Suppressor macrophage treated with lipopolysaccharide for 4 hours (primary cell): ENCODE measurements at places on chromosomes 6 and 20.

DNA sequence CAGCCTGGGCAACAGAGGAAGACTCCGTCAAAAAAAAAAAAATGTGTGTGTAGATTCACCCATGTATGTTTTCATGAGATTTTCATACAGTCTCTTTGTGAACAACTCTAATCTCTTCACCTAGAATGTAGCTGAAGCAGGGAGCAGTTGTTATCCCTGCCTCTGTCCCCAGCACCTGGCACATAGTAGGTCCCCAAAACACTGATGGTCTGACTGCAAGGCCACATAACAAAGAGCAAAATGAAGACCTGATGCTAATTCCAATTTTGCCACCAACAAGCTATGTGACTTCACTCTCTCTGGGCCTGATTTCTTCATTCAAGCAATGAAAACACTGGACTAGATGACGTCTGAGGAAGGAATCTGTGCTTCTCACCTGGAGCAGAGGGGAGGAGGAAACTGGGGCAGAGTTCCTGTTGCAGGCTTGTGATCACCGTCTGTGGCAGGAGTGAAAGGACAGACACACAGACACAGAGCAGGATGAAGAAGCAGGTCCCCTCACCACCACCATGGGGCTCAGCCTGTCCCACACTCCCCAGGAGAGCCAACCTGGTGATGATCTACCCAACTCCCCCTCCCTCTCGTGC, 4.6 kb downstream of the SLC44A4 start:
- DNase-seq: no peak

DNA sequence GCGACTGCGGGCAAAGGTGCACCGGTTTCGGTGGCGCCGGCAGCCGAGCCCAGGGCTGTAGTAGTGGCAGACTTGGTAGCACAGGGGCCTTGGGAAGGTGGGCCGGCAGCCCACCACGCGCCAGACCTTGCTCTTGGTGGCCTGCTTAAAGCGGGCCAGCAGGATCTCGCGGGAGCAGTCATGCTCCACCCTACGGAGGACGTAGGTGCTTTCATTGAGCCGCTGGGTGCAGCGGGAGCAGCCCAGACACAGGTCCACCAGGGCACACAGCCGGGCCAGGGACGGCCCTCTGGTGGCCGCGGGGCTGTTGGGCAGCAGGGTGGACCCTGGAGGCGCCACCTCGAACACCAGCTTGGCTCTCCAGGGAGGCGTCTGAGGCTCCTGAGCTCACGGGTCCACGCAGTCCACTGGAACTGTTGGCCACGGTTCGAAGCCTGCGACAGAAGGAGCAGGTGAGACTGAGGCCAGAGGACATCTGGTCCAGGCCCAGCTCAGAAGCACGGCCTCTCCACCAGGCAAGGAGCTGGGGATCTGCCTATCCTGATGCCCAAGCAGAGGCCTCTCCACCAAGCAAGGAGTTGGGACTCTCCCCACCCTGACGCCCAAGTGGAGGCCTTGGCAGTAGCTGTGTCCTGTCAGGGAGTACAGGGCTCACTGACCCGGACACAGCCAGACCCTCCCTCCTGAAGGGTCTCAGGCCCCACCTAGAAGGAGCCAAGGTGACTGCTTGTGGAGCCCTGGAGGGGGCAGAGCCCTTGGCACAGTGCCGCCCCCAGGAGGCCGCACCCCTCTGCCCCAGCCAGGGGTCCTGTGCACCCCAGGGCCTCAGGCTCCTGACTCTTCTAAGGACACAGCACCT, 1.0 kb downstream of the HELZ2 start:
- peak; percentile 40 for DNase-seq

DNA sequence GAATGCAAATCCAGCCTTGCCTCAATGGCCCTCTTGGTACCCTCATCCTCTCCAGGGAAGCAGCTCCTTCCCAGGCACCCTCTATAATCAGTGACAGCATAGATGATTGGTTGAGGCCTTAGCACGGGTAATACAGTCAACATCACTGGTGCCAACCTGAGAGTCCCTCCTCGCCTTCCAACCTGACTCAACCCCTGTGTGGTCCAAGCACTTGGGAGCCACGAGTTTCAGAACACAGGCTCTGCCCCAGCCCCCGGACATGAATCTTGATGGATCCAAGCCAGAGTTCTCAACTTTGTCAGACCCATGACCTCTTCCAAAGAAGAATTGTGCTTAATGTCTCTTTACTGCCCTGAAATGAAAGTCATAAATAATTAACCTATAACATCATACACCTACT, 213.9 kb downstream of the PREX1 start:
- no peak for DNase-seq

GRCh38 chr20:750801-751200, 17.5 kb downstream of the SLC52A3 start:
- DNase-seq: no peak

GRCh38 chr6:25137916-25138232, 141.3 kb upstream of the CARMIL1 start:
- DNase-seq: no peak

GRCh38 chr6:150352321-150353296, 16.2 kb upstream of the IYD start:
- DNase-seq: peak; percentile 0

- DNase-seq: no peak
Observed at GRCh38 chr6:34229877-34230276, 6.8 kb upstream of the HMGA1 start.

GRCh38 chr20:25527949-25528348, 57.4 kb downstream of the NINL start:
- no peak for DNase-seq

DNA sequence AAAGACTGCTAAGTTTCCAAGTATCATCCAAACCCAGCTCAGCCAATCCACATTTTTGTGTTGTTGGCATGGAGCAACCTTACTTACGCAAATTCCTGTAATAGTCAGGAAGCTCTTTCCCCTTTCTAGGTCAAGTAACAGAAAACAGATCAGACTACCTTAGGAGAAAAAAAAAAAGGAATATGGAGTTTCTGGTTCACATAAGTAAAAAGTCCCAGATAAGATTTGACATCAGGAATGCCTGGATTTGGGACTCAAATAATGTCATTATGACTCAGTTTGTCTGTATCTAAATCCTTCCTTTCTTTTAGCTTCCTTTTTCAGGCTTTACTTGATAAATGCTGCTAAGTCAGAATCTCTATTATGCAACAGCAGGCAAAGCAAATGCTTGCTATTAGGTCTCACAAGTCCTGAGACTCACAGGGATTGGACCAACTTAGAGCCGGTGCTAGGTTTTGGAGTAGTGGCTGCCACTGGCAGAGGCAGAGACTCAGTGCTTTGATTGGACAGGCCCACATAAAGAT, 44.5 kb downstream of the NCOA7 start:
- DNase-seq: peak; percentile 71

GRCh38 chr6:36657942-36658544, 20.5 kb upstream of the CDKN1A start:
- peak; percentile 52 for DNase-seq

GRCh38 chr20:54606380-54606779, 131.0 kb downstream of the DOK5 start:
- peak; percentile 77 for DNase-seq

DNA sequence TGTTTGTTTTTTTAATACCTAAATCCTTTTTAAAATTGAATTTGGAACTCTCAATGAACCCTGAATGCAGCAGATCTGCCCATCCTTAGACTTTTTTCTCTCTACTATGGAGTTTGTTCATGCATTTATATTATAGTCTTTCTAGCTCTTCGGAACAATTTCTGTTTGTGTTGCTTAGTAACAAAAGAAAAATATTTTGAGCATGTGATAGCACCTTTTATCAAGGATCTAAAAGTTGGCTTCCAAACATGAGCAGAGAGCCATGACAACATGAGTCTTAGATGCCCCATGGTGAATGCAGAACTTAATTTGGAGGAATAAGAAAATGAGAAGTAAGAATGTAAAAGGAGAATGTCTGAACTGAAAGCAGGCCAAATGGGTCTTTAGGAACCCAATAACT, 133.7 kb downstream of the EDN1 start:
- no peak for DNase-seq

DNA sequence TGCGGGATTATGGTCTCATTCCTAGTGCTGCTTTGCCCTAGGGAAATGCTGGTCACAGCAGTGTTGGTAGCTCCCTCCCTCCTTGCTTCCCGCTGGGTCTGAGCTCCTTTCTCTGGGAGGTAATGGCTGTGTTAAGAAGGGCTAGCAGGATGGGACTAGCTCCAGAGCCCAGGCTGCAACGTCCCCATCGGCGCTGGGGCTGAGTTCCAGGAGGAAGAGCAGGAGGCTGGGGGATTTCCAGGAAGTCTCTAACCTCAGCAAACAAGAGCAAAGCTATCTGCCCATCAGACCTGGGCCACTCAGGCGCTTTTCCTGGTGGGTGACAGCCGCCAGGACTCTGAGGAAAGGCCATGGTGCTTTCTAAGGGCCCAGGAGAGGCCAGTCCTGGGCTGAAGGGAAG, 174.2 kb downstream of the DLL1 start:
- no peak for DNase-seq

DNA sequence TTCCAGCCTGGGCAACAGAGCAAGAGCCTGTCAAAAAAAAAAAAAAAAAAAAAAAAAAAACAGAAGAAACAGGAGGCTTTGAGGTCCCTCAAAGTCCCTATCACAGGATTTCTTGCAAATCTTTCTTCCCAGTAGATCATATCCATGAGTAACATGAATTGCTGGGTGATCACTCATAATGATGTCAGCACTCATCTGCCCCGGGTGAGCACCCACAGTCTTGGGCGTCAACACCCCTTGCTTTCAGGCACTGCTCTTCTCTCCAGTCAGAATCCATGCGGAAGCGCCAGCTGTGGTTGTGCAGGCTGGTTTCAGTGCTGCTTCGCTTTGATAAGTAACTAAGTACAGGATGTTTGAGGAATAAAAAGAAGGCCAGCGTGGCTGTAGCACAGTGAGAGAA, 40.2 kb upstream of the INSM1 start:
- DNase-seq: peak; percentile 79

- DNase-seq: no peak
Observed at GRCh38 chr6:158011478-158011920, 29.8 kb downstream of the SYNJ2 start.

GRCh38 chr20:21398109-21399004, 1.0 kb upstream of the NKX2-4 start:
- no peak for DNase-seq

GRCh38 chr6:131861381-131861780, 53.6 kb downstream of the ENPP1 start:
- DNase-seq: no peak

DNA sequence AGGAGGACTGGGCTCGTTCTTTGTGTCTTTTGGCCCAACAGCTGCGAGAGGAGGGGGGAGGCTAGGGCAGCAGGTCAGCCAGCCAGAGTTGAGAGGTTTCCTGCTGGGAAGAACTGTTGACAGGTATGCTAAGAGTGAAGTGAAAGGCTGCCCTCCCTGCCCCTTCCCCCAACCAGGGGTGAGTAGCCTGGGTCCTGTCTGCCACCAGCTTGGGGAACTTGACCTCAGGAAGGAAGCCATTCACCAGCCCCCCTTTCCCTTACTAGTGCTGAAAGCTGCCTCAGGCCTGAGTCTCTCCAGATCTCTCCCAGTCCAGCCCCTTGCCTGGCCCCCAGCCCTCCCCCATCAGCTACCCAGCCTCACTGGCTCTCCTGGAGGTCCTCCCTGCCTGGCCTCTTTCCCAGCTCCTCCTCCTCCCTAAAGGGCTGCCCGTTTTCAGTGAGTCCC, 20.7 kb upstream of the ZNF76 start:
- no peak for DNase-seq

- no peak for DNase-seq
Observed at GRCh38 chr6:86118271-86118670, 475.6 kb upstream of the SYNCRIP start.

GRCh38 chr20:46634528-46634927, 16.7 kb downstream of the SLC13A3 start:
- no peak for DNase-seq
